ENCODE measurements at places on chromosomes 1 and 21.

- DNase-seq: no peak
These were observed 28.1 kb downstream of the RAB4A start for GRCh38 chr1:229298887-229299503.

DNA sequence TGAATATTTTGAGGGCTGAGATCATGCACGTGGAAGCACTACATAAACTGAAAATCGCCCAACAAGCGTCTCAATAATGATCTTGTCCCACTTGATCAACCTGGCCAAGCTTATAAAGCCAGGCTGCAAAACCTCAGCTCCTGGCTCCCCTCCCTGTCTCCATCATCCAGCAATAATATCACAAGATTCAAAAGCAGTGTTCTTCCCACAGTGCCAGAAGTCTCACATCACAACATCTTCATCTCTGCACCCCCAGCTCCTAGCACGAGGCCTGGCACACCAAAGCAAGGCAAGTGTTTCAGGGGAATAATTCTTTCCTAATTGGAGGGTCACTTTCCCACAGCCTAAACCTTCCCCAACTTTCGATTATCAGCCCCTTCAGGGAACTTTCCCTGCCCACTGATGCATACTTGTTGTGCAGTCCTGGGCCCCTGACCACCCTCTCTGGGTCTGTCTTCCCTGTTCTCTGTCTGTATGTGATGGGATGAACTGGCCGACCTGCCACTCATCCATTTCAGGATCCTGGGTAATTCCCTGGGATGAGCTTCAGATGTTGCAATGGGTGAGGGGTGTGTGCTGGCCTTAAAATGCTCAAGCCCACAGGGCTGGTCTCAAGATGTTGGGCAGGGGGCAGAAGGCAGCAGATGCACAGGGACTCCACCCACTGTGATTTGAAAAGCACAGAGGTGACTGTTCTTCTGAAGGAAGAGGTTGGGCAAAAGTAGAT is 129.0 kb downstream of the DMRTB1 start:
- no peak for DNase-seq

DNA sequence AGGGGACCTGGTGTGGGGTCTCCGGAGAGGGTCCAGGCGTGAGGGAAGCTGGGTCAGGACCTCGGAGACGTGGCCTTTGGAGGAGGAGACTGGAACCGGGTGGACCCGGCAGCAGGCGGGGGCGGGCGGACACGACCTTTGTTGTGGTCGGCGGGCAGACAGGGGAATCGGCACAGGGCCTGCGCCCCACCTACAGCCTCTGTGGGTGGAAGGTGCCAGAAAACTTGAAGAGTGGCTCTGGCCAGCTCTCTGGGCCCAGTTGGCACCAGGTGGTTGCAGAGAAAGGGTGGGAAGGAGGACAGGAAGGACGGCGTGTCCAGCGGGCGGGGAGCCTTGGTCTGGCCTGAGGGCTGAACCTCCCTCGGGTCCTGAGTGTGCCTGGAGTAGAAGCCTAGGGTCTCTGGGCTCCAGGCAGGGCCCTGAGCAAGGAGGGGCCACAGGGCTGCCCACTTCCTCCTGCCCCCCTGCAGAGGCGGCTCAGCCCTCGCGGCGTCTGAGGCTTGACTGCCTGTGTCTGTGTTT is 7.7 kb upstream of the TTLL10 start:
- no peak for DNase-seq

- peak; percentile 86 for DNase-seq
These were observed 152.2 kb downstream of the SIPA1L2 start for GRCh38 chr1:232477728-232478127.

GRCh38 chr21:14519000-14519399 is 27.1 kb downstream of the SAMSN1 start:
- no peak for DNase-seq

GRCh38 chr1:65948609-65949229 is 156.0 kb downstream of the PDE4B start:
- peak; percentile 68 for DNase-seq

Measured in COLO829 (cell line).